ENCODE measurements at places on chromosomes 2 and 18.

DNA sequence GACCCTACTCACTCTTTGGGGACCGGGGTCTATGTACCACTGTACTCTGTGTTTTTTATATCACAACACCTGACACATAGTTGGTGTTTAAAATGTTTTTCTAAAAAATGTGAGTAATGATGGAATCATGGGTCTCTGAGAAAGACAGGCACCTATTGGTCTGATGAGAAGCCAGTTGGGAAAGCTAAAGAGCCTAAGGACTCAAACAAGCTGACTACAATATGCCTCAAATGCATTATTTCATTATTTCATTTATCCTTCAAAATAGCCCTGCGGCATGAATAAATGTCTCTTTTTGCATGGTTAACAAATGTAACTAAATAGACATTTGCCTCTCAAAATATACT lies 102.9 kb upstream of the SCN1A start:
- DNase-seq, result no peak

- no peak for DNase-seq
Measured at GRCh38 chr2:204840504-204840903, 295.2 kb downstream of the PARD3B start.

- DNase-seq, result no peak
Measured at GRCh38 chr2:74099271-74099670, 48.4 kb downstream of the BOLA3 start.

DNA sequence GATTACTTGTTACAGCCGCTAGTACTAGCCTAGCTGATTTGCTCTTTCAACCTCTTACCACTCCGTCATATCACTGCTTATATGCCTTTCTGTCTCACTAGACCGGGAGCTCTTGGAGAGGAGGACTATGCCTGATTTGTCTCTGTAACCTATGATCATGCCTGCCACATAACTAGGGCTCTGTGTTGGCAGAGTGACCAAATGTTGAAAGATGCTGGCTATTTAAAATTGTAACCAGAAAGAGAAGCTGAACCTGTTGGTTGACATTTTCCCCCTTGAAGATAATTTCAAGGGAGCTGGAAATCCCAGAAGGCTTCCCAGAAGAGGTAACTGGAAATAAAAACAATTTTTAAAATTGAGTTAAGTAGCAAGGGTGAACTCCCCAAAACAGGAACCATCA lies 124.1 kb upstream of the MYCN start:
- DNase-seq, result no peak

GRCh38 chr2:181190711-181191110 lies 210.3 kb downstream of the UBE2E3 start:
- DNase-seq, result no peak

GRCh38 chr2:207601774-207602173 lies 23.4 kb downstream of the METTL21A start:
- DNase-seq, result no peak

- no peak for DNase-seq
Measured at GRCh38 chr18:75341267-75341666, 86.2 kb downstream of the SMIM21 start.

GRCh38 chr18:70036771-70037347 lies 89.2 kb upstream of the CD226 start:
- no peak for DNase-seq

- DNase-seq, result no peak
Measured at GRCh38 chr2:149420053-149420963, 89.9 kb downstream of the LYPD6 start.

DNA sequence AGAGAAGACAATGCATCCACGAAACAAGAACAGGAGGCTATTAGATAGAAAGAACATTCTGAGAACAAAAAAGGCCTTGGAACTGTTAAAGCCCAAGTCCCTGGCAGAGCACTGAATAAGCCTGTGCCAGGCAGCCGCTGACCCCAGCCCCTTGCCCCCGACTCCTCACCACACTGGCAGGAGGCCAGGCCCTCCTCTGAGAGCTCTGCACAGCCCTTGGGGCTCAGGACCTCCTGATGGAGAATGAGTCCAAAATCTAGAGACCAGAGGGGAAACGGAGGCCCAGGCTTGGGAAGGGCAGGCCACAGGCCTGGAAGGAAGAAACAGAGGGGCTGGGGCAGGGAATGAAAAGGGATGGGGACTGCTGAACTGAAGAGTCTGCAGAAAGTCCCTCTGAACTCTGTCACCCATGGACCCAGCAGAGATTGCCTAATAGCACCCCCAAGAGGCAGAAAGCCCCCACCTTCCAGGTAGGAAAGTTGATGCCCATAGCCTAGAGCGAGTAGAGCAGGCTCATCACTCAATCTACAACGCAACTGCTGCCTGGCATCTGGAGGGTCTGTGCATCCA lies 18.3 kb upstream of the TNS1 start:
- DNase-seq, result no peak

GRCh38 chr2:41895334-41895664 lies 152.5 kb upstream of the PKDCC start:
- DNase-seq, result no peak

DNA sequence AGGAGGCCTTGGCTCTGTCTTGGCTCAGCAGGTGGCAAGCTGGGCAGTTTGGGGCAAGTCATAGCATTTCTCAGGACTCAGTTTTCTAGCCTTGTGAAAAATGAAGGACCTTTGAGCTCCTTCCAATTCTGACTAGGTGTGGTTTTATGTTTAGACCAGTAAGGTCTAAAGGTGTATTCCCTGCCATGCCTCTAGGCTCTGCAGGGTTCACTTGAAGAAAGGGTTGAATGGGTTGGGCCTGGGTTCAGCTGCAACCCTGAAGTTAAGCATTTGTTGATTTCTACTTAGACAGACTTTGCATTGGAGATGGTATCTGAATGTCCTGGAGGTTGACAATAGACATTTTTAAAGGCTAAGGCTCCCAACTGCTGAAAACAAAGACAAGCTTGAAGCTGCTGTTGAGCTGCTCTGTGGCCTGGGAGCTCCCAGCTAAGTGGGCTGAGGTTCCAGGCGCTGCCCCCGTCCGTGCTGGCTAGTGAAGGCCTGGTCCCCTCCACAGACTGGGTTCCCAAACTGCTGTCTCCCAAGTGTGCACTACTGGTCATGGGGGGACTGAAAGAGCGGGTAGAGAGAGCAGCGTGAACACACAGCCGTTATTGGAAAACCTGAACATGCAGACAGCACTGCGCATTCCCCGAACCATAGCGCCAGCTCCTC lies 100.7 kb upstream of the SMAD7 start:
- DNase-seq, result no peak

GRCh38 chr2:102523651-102524050 lies 50.6 kb downstream of the SLC9A4 start:
- no peak for DNase-seq

GRCh38 chr18:2881088-2881839 lies 34.5 kb downstream of the EMILIN2 start:
- DNase-seq, result no peak

GRCh38 chr2:8636721-8637636 lies 44.9 kb upstream of the ID2 start:
- no peak for DNase-seq

GRCh38 chr2:31428001-31428418 lies 13.5 kb upstream of the XDH start:
- DNase-seq, result no peak

DNA sequence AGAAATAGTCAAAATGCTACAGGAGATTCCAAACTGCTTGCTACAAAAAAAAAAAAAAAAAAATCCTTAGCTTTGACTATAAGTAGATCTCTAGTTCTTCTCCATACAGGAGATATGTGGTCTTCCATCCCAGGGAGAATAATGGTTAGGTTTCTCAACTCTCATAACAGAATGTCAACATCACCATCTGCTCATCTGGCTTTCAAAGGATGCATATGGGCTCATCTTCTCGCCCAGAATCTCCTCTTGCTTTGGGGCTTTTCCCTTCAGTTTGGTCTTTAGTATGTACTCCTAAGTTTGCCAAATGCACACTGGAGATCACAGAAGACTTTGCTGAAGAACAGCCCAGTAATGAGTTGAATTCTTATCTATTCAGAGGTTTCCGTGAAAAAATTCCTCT lies 240.7 kb downstream of the NRXN1 start:
- DNase-seq, result no peak

DNA sequence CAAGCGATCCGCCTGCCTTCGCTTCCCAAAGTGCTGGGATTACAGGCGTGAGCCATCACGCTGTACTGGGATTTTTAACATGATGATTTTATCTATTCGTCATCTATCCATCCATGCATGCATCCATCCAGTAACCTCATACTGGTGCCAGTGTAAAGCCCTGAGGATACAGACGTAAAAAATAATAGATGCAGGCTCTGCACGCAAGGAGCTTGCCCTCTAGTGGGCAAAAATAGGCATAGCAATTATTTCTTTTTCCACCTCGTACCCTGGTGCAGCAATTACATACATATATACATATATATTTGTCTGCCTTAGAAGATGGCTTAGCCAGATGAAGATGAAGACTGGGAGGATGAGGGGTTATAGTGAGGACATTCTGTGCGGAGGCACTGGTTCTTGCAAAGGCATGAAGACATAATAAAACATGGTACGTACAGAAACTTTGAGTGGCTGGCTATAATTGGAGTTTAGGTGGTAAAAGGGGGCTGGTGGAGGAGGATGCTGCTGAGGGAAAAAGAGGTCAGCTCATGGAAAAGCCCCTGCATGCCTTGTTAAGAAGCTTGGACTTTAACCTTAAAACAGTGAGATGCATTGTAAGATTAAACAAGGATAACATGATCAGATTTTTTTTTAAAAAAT lies 19.6 kb upstream of the RPIA start:
- DNase-seq, result peak; percentile 57

- DNase-seq, result no peak
Measured at GRCh38 chr2:222303045-222303827, 4.4 kb upstream of the PAX3 start.

- no peak for DNase-seq
Measured at GRCh38 chr2:64643838-64644457, 9.8 kb downstream of the SERTAD2 start.

DNA sequence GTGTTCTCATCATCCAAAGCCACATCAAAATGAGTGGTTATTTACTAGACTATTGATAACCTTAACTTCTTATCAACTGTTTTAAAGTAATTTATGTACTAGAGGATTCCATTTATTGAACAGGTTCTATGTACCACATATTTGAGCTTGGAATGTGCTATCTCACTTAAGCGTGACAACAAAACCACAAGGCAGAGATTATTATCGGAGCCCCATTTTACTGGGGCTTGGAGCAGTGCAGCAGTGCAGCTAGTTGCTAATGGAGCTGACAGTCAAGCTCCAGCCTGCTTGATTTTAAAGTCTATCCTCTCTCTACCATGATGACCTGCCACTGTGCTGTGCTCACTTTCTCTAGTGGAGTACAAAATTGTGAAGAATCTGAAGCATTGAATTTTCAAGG lies 24.6 kb downstream of the GCG start:
- DNase-seq, result no peak

- DNase-seq, result peak; percentile 8
Measured at GRCh38 chr18:80200932-80201672, 46.2 kb downstream of the PARD6G start.

DNA sequence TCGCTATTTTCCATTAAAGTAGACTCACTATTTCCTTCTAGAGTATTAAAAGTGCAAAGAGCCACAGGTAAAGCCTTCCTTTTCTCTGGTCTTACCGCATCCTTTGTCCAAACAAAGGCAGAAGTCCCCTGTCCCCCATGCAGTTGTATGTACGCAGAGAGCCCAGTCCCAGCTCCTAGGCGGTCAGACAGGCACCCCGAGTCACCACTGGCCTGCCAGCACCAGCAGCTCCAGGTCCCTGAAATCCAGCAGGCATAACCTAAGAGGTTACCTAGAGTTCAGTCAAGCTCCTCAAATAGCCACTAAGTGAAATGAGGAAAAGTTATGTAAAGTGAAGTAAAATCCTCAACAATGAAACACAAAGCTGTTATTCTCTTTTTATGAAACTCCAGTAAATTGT lies 60.4 kb upstream of the TWIST2 start:
- DNase-seq, result no peak

- DNase-seq, result peak; percentile 17
Measured at GRCh38 chr2:26521054-26521912, 43.4 kb upstream of the OTOF start.

DNA sequence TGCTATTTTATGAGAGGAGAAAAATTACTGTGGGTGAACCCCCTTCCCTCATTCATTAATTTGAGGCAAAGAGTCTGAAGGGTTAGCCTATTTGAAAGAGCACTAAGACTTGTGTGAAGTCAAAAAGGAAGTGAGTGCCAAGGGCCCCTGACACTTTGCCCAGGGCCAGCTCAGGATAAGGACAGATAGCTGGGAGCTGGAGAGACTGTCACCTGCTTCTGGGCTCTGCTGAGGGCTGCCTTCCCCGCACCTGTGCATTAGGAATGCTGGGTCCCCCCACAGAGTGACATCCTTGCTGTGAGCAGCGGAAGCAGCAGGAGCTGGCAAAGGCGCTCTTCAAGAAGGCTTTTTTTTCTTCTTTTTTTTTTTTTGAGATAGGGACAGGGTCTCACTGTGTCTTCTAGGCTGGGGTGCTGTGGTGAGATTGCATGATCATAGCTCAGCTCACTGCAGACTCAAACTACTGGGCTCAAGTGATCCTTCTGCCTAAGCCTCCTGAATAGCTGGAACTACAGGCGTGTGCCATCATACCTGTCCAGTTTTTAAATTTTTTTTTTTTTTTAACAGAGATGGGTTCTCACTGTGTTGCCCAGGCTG lies 148.3 kb downstream of the AQP4 start:
- DNase-seq, result no peak

DNA sequence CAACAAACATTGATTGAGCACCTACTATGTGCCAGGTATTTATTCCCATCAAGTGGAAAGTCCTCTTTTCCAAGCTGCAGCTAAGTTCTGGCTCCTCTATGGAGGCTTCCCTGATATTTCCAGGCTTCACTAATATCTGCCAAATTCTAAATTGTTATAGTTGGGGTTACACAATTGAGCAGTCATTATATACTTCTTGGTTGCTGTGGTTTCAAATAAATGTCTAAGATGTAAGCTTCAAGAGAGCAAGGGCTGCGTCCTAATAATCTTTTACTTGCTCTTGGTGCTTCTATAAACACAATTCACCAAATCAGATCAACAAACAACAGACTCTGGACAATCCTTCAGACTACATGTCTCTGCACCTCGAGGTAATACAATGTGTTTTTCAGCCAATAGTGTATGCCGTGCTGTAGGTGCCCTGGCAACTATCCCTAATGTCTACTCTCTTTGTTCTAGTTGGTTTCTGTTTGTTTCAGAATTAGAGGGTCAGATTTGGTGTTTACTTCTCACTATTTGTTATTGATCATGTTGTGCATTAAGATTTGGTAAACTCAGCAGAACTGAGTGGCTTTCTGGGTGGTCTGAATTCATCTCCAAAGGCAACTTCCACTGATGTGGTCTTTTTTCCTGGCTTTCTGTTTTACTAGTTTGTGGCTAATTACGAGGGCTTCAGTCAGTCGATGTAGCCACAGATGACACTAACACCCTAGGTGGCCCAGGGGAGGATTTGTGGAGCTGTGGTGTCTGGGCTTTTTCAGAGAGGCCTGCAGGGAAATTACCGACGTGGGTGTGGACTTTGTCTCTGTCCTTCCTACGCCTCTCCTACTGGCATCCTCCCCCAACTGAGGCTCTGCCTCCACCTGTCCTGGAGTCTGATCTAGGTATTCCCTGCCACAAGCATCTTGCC lies 50.4 kb downstream of the CDCA7 start:
- DNase-seq, result no peak

- DNase-seq, result no peak
Measured at GRCh38 chr2:133525613-133526529, 42.4 kb downstream of the NCKAP5 start.

- DNase-seq, result no peak
Measured at GRCh38 chr2:20852139-20852538, 29.2 kb upstream of the LDAH start.

All from CD4-positive, CD25-positive, alpha-beta regulatory T cell (primary cell).